ENCODE measurements at places on chromosomes 3 and 15.

DNA sequence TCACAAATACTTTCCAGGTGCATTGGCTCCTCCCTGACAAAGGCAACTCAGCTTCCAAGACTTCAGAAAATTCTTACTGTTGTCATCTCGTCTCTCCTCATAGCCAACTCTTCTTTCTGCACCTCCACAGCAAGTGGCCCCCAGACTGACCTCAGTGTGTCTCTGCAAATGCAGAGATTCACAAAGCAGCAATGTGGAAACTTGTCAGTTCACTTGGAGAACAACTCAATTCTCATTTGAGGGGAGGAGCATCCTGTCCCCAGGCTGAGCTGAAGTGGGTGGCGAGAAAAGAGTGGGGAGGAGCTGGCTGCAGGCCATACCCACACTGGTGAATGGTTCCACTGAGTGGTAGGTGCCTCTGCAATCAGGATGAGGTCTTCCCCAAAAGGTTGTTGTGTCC, 248.7 kb upstream of the IL12A start:
- no peak for DNase-seq

DNA sequence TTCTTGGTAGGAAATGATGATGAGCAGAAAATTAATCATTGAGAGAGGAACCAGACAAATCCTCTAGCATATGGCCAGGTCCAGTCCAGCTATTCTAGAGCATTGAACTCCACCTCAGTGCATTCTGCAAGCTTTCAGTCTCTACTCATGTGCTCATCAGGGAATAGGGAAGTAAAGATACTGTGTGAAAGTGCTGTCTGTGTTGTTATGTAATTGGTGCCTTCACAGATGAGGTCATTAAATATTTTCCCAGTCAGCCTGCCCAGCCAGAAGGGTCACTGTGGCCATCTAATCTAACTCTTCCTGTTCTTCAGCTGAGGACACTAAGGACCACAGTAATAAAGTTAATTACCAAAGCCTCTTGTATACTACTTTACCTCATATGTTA, 28.2 kb downstream of the C3orf62 start:
- peak; percentile 27 for DNase-seq

- DNase-seq: no peak
Measured at GRCh38 chr15:99545605-99546004, 20.2 kb upstream of the MEF2A start.

GRCh38 chr3:70464876-70465275, 152.4 kb upstream of the MDFIC2 start:
- no peak for DNase-seq

- DNase-seq: no peak
Measured at GRCh38 chr15:94069844-94070243, 161.5 kb upstream of the MCTP2 start.

GRCh38 chr15:35810007-35810406, 264.0 kb upstream of the DPH6 start:
- DNase-seq: no peak

DNA sequence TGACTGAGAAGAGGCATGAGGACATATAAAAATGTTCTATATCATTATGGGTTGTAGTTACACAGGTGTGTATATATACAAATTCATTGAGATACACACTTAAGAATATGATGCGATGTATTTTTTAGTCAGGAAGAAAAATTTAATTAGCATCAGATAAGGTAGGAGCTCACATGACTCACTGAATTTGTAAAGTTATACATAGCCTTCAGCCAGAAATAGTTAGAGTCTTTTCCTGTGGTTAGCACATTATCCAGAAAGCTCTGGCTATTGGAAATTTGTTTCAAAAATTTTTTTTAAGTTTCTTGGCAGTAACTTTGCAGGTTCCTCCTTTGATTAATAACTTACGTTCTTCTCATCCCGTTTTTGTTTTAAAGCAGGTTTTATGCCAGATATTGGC, 88.6 kb downstream of the STT3B start:
- no peak for DNase-seq

DNA sequence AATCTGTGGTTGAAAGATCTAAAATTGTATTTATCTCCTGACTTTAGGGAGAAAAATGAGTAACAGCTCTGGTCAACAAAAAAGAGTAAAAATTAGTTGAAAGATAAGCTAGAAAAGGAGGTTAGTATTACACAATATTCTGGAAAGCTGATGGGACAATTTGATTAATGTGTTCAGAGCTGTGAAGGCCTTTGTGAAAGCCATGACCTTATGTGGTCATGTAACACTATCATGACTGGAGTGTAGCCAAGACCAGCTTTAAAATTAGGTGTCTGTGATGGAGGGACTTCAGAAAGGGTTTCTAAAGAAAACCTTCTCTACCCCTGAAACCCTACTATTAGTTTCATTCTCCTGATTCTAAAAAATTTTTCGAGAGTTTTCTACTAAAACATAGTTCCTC, 127.2 kb downstream of the NFKBIZ start:
- no peak for DNase-seq

DNA sequence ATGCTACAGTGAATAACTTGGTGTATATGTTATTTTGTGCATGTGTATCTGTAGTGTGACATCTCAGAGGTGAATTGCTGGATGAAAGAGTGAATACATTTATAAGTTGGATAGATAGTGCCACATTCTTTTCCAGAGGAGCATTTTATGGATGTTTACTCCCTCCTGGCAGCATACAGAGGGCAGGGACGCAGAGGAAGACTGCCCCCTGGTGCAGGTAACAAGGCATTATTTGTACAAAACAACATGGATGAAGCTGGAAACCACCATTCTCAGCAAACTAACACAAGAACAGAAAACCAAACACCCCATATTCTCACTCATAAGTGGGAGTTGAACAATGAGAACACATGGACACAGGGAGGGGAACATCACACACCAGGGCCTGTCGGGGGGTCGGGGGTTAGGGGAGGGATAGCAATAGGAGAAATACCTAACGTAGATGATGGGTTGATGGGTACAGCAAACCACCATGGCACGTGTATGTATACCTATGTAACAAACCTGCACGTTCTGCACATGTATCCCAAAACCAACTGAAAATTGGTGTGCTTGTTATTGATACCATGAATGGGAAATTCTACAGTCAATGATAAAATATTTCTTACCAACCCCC, 57.9 kb upstream of the CTXND1 start:
- DNase-seq: no peak

DNA sequence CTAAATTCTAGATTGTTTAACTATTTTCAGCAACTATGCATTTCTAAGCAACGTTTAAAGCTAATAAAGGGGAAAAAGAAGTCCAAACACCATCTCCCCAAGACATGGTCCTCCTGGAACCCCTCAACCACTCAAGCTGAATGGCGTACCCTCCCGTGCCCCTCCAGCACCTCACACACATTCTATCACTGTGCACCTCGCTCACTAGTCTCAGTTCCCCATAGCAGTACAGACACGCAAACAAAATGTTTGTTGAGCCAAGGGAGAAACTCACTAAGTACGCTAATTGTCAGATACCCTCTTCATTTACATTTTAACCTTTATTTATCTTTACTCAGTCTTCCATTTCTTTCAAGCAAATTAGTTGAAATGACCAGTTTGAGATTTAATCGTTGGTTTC, 48.8 kb downstream of the ACAP2 start:
- DNase-seq: peak; percentile 37

DNA sequence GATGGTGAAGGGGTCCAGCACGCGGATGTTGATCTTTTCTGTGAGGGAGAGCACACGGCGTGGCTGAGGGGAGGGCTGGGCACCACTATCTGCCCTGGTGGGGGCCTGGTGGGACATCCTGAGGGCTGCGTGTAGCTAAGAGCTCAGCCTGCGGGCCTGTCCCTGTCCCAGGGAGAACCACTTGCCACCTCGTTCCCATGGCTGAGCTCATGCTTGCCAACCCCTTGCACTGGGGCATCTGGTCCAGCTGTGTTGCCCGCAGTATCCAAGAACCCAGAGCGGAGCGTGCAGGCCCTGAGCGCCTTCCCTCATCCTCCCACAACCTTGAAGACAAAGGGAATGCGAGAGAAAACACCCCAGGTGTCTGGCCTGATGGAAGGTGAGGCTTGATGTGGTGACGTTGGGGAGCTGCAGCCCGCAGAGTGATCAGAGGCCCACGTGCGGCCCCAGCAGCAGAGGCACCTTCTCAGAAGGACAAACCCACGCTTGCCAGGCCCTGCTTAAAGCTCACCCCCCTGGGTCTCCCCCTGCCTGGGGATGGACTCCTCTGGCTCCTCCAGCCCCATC, 28.9 kb downstream of the TKT start:
- no peak for DNase-seq

DNA sequence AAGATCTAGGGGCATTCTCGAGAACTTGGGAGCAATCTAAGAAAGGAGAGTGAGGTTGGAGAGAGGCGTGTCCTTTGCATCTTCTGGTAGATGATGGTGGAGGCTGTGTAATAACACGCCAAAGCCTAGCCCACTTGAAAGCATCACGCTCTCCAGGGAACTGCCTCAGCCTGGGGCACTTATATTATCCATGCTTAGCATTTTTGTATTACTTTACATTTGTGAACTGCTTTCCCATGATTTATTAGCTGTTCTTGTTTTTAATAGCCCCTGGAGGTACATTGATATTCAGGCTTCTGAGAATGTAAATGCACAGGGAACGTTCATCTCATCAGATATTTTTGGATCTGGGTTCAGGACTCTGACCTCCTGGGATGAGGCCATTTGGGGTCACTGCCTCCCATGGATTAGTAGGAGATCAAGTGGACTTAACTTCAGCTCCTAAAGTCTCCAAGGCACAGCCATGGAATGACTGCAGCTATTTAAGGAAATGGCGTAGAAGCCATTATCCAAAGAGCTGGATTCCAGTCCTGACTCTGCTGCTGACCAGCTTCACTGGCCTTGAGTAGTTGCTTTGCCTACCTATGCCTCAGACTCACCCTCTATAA, 124.9 kb downstream of the LPP start:
- no peak for DNase-seq

DNA sequence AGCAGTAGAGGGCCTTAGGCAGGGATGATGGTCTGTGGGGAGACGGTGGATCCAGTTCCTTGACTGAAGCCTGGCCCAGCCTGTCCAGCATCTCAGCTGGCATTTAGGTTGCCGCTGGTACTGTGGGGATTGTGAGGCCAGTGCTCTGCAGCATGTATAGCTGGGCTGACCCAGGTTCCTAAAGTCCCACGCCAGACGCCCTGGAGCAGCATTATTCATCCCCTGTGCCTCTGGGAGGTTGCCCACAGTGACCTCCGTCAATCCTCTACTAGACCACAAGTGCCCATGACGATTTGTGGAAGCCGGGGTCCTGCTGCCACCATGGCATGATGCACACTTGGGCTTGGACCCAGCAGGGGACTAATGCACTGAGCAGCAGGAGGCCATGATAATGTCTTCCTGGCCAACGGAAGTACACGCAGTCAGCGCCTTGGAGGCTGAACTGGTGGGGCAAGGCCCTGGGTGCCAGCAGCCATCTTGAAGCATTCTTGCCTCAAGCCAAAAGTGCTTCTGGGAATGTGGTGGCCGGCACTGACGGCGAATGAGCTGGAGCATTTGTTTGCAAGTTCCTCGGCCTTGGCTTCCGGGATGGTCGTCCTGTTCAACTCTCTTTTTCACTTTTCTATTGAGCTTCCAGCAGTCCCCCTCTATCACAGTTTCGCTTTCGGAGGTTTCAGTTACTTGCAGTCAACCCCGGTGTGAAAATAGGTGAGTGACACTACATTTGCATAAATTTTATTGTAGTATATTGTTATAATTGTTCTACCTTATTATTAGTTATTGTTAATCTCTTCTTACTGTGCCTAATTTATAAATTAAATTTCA, 949.4 kb downstream of the ROBO1 start:
- DNase-seq: no peak

- no peak for DNase-seq
Measured at GRCh38 chr15:62909257-62909656, 133.3 kb upstream of the TPM1 start.

DNA sequence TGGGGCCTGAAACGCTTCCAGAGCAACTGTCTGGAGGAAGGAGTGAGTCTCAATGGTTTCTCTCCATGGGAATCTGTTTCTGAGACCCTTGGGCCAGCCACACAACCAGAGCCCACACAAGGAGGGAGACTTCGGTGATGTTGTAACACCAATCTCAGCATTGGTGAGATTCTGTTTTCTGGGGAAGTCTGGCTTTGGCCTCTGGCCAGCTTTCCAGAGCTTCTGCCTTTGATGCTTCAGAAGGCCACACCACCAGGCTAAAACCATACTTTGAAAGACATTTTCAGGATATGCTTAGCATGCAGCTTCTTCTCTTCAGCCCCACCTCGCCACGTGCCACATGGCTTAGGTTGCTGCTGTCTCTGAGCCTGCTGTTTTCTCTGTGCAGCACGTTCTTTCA, 3.6 kb upstream of the EEFSEC start:
- no peak for DNase-seq

- no peak for DNase-seq
Measured at GRCh38 chr15:38886315-38887163, 321.9 kb upstream of the RASGRP1 start.

DNA sequence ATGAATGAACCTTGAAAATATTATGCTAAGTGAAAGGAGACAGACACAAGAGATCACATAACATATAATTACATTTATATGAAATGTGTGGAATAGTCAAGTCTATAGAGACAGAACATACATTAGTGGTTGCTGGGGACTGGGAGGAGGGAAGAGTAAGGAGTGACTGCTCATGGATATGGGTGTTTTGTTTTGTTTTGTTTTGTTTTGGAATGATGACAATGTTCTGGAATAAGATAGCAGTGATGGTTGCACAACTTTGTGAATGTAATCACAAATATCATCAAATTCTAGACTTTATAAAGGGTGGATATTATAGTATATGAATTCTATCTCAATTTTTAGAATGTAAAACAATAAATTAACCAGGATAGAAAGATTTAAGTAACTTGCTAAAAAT, 57.4 kb upstream of the PHLDB2 start:
- no peak for DNase-seq

GRCh38 chr3:13655061-13655913, 106.4 kb downstream of the FBLN2 start:
- DNase-seq: peak; percentile 37

DNA sequence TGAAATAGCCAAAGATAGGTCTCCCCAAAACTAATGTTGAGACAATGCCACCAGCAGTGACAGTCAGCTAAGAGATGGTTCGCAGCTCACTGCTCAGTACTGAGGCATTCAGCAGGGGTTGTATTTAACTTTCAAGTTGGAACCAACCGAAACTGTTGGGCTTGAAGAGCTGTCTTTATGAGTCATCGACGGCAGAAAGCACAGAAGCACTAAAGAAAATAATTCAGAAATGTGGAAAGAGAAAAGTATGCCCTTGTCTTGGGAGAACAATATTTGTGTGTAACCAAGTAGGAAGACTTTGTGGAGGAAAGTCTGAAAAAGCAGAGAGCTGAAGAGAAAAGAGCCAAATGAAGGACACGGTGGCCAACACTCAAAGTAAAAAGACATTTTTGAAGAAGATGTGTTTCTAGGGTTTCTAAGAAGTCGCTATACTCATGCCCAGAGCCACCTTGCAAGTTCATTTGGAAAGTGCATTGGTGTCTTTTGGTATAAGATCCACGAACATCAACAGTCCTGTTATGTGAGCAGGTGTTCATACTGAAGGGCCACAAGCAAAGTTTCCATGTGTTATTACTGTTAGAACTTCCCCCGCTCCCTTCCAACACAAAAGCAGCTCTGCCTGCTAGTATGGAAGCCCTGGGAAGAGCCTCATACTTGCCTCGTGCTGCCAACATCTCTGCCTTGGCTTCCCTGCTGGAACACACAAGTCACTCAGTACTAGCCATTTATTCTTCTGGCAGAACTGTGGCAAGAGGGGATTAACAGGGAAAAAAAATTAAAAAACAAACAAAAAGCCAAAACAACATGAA, 4.1 kb upstream of the RARB start:
- DNase-seq: no peak

- DNase-seq: no peak
Measured at GRCh38 chr3:69719587-69720122, 19.6 kb upstream of the MITF start.

Data from B cell (primary cell).